Naive thymus-derived CD8-positive, alpha-beta T cell (primary cell): ENCODE measurements at places on chromosomes 12 and 14.

- no peak for DNase-seq
Observed at GRCh38 chr14:103206836-103207387, 83.7 kb downstream of the TNFAIP2 start.

- no peak for DNase-seq
Observed at GRCh38 chr14:81519200-81520011, 14.2 kb downstream of the SEL1L start.

DNA sequence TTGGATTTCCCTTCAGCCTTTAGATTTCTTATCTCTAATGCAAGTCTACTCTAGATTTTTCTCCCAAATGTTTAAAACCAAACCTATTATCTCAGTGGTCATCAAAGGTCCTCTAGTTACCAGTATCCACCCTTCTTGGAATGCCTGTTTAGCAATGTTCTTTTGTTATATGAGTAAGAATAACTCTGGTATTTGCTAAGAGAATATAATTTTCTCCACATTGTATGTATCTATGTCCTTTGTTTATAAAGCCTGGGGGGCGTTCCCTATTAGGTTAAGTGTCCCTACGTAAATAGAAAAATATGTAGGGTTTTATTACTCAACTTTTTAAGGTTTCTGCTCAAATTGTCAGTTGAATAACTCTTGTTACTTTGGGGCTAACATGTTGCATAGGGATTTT lies 27.3 kb downstream of the PPM1A start:
- no peak for DNase-seq

DNA sequence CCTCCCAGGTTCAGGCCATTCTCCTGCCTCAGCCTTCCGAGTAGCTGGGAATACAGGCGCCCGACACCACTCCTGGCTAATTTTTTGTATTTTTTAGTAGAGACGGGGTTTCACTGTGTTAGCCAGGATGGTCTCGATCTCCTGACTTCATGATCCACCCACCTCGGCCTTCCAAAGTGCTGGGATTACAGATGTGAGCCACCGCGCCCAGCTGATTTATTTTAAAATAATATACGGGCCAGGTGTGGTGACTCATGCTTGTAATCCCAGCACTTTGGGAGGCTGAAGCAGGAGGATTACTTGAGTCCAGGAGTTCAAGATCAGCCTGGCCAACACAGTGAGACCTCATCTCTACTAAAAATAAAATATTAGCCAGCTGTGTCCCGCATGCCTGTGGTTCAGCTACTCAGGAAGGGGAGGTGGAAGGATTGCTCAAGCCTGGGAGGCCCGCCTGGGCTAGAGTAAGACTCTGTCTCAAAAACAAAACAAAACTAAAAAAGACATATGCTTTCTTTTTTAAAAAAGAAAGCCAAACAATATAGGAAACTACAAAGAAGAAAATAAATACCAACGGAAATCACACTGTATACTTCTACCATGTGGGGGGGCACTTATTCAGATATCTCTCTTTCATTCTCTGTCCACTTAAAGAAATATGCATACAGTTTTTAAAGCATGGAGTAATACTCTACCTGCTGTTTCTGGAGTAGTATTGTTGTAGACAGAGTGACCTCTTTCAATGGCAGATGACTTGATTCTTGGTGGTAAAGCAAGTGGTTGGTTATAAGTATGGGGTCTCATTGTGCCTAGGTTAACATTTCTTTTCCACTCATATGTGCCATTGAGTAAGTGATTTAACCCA lies 930 bp upstream of the MIA2 start:
- no peak for DNase-seq

- no peak for DNase-seq
Observed at GRCh38 chr14:58488550-58488949, 61.0 kb downstream of the KIAA0586 start.

GRCh38 chr14:52070051-52070431 lies 1.2 kb upstream of the NID2 start:
- DNase-seq = no peak

DNA sequence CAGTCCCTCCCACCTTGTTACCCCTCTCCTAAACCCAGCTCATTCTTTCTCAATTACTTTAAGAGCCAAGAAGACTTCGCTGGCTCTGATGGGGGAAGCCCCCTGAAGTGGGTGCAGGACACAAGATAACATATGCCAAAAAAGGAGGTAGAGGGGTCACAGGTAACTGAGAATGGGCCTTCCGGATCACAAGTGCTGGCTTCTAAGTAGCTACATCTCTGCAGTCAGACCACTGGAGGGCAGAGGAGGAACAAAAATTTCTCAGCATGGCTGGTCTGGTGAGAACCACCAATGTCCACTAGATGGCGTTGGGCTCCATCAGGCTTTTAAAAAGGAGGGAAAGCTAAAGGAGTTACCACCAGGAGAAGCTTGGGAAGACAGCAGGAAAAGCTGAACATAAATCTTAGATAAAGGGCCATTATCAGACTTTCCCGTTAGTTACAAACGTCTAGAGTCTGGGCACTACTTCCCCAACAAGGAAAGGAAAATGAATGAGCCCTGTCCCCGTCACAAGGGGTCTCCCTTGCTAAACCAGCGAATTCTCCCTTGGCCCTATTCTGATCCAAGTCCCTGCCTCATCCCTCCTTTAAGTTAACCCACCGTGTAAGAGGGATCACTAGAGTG lies 11.6 kb upstream of the CDH24 start:
- DNase-seq = peak; percentile 81

DNA sequence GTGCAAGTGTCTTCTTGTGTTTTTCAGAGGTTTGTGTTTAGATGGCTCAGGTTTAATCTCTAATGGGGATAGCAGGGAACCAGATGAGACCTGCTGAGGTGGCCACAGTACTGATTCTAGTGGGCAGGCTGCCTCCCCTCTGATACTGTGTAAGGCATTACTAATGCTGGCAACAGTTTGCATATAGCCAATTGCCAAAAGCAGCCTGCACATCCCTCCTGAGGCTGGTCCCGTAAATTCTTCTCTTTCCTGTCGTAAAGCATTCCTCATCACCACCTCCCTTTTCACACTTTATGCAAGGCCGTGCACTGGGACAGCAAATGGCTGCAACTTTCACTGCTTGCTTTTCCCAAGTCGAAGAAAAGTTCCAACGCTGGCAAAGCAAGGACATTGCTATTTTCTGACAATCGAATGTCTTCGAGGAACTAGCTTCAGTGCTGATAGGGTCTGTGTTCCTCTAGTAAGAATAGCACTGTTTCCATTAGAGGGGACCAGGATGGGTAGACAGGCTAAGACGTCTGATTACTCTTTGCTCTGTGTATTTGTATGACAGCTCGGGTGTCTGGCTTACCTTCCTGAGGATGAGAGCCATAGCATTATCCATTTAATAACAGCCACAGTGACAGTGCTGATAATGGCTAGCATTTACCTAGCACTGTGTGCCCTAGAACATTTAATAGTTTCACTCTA lies 178.2 kb upstream of the HIF1A start:
- no peak for DNase-seq

DNA sequence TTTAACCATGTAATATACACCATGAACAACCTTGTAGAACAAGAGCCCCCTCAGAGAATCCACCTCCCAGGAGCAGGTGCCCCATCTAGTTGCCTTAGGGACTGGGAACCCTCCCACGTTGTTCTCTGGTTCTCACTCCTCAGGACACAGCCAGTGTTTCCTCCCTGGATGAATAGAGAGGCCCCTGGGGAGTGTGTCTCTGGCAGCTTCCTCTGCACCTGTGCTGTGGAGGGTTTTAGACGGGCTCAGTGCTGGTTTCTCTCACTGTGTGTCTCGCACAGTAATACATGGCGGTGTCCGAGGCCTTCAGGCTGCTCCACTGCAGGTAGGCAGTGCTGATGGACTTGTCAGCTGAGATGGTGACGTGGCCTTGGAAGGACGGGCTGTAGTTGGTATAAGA lies 581.3 kb downstream of the TMEM121 start:
- DNase-seq = no peak

DNA sequence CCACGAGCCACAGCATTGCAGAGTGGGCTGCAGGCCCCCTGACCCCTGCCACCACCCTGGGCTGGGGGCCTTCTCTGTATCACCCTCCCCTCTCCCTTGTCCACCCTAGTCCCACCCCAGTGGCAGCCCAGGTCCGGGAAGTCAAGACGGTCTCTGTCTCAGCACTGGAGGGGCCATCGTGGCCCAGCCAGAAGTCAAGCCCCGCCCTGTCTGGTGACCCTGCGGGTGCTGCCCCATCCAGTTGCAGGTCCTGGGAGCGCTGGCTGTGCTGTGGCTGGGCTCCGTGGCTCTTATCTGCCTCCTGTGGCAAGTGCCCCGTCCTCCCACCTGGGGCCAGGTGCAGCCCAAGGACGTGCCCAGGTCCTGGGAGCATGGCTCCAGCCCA lies 2.7 kb downstream of the PLD4 start:
- no peak for DNase-seq

GRCh38 chr14:52310541-52310940 lies 3.6 kb upstream of the PTGER2 start:
- no peak for DNase-seq

DNA sequence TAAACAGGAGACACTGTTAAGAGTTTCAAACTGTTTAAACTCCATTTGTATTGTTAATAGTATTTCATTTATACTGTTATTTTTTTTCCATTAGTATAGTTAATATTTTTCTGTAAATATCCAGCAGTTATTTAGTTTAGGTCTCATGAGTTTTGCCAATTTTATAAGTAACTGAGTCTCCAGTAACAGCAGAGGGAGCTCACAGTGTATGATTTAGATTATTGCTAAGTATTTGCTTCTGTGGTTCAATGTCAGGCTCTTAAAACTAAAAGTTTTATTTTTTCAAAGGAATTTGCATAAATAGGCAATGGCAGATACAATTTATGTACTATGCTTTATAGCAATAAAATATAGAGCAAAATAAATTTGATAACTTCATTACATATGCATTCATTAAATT lies 209.7 kb downstream of the ATXN7L3B start:
- DNase-seq = no peak

DNA sequence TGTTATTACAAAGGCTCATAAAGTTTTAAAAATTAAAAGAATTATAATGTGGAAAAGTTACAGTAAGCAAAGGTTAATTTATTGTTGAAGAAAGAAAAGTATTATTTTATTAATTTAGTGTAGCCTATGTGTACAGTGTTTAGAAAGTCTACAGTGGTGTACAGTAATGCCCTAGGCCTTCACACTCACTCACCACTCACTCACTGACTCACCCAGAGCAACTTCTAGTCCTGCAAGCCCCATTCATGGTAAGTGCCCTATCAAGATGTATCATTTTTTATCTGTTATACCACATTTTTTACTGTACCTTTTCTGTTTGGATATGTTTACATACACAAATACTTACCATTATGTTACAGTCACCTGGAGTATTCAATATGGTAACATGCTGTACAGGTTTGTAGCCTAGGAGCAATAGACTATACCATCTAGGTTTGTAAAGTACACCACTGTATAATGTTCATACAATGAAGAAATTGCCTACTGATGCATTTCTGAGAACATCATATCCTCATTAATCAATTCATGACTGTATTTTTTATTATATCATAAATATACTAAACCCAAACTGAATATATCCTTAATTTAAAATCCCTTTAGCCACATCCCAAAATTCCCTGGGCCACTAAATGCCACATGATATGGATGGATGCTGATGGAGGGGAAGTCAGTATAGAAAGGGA lies 43.6 kb upstream of the NID2 start:
- no peak for DNase-seq

DNA sequence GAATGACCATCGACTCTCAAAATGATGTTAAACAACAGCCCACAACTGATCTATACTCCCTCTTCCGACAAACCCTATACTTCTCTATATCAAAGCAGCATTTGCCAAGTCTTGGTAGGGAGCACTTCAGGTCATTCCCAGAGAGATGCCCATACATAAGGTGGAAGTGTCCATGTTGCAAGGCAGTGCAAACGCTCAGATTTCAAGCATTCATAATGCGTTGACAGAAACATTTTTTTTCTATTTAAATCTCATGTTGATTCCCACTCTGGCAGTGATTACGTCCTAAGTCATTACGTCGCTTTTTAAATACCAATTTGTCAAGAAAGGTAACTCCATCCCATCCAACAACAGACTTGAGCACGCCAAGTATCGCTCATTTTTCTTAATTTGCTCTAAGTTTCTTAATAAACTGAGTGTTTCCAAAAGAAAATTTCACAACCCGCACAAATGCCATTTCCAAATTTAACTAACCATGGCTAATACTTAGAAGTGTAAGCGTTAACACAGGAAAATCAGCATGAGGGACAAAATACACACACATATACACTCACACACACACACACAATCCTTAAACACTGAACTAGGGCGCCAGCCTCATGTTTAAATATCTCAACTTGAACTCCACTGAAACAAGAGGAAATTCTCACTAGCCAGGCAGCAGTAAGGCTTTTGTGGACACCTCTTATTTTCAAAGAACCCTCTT lies 1.1 kb downstream of the GXYLT1 start:
- DNase-seq = no peak

GRCh38 chr12:102551186-102551585 lies 70.8 kb upstream of the IGF1 start:
- DNase-seq = no peak

DNA sequence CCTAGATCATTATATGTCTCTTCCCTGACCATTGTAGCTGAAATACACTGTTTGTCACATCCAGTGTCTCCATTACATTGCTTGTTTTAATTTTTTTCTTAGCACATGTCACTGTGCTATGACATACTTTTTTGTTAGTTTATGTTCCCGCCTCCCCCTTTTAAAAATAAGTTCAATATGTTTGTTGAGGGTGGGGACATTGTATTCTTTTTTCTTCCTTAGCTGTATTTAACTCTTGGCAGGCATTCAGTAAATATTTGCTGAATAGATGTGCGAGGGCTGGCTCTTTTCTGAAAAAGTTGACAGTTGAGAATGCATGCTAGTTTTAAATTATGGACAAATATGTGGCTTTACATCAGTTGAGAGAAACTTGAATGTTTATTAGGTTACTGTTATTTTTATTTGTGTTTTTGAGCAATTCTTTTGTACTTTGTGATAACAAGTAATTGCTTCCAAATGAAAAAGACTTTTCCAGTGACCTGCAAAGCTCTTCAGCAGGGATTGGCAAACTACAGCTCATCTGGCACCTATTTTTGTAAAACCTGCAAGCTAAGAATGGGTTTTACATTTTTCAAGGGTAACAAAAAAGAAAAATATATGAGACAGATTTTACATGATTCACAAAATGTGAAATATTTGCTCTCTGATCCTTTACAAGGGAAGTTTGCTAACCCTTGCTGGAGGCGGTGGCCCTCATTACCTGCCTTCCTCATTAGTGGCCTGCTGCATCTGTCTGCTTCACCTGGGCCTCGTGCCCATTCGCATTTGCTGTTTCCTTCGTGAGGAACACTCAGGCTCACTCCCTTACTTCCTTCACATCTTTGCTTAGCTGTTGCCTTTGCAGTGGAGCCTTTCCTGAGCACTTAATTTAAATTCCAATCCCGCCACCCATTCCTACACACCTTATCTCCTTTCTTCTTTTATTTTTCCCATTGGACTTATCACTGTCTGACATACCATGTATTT lies 229.4 kb downstream of the ERC1 start:
- no peak for DNase-seq

GRCh38 chr12:66971816-66972215 lies 292.9 kb upstream of the GRIP1 start:
- no peak for DNase-seq

DNA sequence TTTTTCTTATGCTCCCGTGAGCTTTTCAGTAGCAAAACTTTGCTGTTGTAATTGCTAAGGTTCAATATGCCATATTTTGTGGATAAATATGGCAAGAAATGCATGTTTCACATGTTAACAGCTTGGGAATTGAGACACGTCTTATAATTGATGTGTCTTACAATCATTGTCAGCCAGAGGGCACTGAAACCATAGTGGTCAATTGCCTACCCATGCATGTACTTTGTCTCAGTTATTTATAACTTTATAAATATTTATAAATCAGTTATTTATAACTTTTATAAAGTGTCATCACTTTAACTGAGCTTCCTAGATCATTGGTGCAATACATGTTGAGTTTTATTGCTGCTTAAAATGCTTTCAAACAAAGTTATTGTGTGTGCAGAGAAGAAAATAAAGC lies 82.0 kb downstream of the CATSPERB start:
- peak; percentile 25 for DNase-seq
